ENCODE measurements at places on chromosomes 12 and 14.

GRCh38 chr14:64727551-64728071, 23.4 kb downstream of the PLEKHG3 start:
- no peak for DNase-seq

GRCh38 chr12:28460420-28461130, 270.3 kb downstream of the CCDC91 start:
- no peak for DNase-seq

GRCh38 chr14:49460662-49461061, 125.5 kb downstream of the RPS29 start:
- DNase-seq = no peak

- DNase-seq = no peak
Measured at GRCh38 chr14:90641615-90642243, 174.5 kb downstream of the TTC7B start.

GRCh38 chr14:44768935-44769334, 192.8 kb downstream of the KLHL28 start:
- DNase-seq = no peak

DNA sequence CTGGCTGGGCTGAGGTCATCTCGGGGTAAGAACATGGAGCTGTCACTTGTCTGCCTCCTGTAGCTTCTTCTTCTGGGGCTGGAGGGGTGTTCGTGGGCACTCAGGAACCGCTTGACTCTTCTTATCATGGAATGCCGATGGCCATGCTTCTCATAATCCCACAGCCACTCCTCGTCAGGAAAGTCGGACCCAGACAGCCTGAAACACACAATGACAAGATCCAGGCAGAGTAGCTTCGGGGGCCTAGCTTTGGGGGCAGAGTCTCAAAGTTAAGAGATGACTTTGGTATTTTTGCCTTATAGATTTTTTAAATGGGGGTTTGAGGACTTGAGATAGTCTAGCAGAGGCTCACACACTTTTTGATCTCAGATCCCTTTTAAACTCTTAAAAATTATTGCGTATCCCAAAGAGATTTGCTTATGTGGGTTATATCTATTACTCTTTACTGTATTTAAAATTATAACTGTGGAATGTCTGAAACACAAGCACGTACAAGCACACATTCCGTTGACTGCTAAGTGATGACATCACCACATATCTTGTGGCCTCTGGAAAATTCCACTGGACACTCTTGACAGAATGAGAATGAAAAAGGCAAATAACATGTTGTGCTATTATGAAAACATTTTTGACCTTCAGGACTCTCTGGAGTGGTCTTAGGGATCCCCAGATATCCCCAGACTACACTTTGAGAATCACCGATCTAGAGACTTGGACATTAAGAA, 43.3 kb downstream of the BEST3 start:
- DNase-seq = no peak

- DNase-seq = no peak
Measured at GRCh38 chr14:105316968-105317510, 2.5 kb downstream of the PACS2 start.

GRCh38 chr14:31219169-31219568, 11.6 kb upstream of the HECTD1 start:
- no peak for DNase-seq

GRCh38 chr12:2378835-2379330, 326.1 kb downstream of the CACNA1C start:
- no peak for DNase-seq

All from substantia nigra (tissue), 51 donors.